D721Med (cell line): ENCODE measurements at places on chromosomes 1 and 21.

DNA sequence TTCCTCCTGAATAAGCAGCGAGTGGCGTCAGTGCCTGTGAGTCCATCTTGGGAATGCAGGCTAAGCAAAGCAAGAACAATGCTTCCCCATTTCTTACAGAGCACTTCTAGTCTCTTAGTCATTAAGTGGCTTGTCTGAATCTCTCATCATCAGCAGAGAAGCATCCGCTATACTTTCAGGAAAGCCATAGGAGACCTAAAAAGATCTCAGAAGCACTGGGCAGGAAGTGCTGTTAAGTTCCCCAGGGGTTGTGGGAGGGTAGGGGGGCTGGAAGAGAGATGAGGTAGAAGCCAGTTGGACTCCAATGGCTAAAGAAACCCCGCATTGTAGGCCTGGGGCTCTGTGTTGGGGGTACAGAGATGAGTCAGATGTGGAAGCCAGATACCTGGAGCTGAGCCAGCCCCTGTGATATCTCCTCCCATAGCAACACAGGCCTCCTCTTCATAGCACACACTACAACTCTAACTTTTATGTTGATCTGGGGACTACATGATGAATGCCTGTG is 44.9 kb downstream of the SYT6 start:
- DNase-seq, result no peak

GRCh38 chr1:215911406-215911968 is 344.4 kb downstream of the KCTD3 start:
- no peak for DNase-seq

- DNase-seq, result no peak
Observed at GRCh38 chr1:160021376-160022074, 10.3 kb downstream of the PIGM start.

- DNase-seq, result no peak
Observed at GRCh38 chr1:66364578-66365391, 169.2 kb upstream of the SGIP1 start.

- DNase-seq, result no peak
Observed at GRCh38 chr1:25718732-25719131, 81.3 kb upstream of the SELENON start.

DNA sequence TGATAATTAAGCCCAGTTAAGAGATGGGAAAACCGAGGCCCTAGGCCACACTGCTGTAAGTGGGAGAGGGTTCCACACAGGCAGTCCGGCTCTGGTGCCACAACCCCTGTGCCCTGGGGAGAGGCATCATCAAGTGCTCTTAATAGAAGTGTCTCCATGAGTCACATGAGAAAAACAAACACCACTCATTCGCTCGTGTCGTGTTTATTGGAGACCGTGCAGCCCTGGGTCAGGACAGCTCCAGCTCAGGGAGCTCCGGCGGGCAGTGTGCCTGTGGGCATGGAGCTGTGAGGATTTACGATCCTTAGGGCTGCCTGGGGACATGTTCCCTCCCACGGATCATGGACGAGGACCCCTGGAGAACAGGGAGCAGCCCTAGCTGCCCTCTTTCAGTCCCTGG is 658.5 kb downstream of the AJAP1 start:
- no peak for DNase-seq

DNA sequence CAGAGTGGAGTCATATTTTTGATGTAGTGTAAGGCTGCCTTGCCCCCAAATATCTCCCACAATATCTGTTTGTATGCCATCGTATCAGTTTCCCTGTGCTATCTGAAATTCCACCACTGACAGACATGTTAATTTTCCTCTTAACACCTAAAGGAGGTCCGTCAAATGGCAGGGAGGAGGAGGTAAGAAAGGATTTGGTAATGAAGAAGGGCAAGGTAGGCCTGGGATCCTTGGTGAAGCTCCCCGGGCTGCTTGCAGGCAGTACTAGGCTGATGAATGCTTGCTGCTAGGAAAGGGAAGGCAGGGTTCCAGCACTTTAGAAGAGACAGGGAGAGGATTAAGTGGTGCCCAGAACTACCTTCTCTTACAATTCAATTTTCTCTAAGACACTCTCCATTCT is 402.4 kb upstream of the ZP4 start:
- no peak for DNase-seq

DNA sequence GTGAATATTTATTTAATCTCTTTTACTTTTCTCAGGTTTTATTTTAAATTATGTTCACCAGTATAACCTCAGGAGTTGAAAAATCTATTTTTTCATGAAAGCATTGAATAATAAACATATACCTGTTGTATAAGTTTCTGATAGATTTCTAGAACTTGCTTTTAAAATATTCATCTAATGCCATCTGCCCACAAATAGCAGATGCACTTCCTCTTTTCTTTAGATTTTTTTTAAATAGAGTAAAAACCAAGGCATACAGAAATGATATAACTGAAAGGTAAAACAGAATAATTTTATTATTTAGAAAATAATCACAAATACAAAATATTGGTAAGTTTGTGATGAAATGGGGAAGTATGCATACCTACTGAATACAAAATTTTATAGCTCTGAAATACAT is 130.7 kb upstream of the PRMT6 start:
- no peak for DNase-seq

- DNase-seq, result no peak
Observed at GRCh38 chr1:40014253-40014706, 26.2 kb upstream of the CAP1 start.

DNA sequence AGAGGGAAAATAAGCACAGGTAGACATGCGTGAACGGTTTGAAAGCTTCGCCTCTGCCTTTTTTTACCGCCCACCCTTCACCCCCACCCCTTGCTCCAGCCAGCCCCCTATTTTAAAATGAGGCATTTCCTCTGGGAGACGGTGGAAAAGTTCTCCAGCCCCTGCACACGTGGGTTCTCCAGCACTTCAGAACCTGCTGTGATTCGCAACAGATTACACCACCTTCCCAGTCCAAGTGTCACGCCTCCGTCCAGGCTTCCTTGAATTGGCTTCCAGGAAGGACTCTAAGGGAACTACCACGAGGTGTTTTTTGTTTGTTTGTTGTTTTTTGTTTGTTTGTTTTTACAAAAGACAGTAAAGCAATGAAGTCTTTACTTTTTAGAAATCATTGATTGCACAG is 2.6 kb downstream of the LRRC7 start:
- no peak for DNase-seq

DNA sequence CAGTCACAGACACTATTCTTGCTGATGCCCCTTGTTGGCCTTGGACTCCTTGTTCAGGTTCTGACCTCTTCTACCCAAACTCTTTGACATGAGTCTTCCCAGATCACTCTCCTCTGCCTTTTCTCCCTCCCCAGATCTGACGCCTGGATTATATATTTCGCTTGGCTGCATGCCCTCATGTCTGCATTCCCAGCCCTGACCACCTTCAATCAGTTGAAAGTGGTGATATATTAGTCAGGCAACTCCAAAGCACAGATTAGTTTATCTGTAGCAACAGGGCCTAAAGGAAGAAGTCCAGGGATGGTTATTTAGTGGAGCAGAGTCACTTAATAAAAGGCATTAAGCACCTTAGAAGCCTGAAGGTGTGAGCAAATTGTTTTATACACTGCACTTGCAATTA is 110.0 kb upstream of the GUCA2B start:
- no peak for DNase-seq

- no peak for DNase-seq
Observed at GRCh38 chr1:93620841-93621210, 60.8 kb downstream of the BCAR3 start.

GRCh38 chr1:230077436-230078213 is 10.6 kb downstream of the GALNT2 start:
- DNase-seq, result no peak

DNA sequence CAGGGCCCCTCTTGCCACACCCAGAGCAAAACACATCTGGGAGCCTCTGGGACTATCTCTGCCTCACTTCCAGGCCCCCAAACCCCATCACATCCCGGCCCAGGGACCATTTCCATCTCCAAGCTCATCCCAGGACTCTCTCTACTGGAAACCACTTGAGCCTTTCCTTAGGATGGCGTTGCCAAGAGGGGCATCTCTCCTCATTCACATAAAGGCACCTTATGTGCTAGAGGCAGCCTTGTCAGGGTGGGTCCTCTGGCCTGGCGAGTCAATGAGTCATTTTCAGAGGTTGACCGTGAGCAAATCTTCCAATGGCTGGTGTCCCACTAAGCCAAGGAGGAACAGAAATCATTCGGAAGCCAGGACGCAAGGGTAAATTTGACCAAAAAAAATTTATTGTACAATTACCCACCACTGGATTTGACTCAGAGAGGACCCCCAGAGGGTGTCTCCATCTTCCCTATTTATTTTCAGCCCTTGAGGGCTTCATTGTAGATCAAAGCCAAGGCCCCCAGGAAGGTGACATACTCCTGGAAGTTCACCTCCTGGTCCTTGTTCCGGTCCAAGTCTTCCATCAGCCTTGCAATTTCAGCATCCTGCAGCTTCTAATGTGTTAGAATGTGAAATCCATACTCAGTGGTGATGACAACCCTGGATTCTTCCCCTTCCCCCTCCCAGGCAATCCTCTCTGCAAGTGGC is 1.4 kb downstream of the S100A6 start:
- DNase-seq, result no peak

GRCh38 chr1:4591926-4592325 is 62.5 kb upstream of the AJAP1 start:
- no peak for DNase-seq

GRCh38 chr1:94633051-94633450 is 91.5 kb upstream of the F3 start:
- DNase-seq, result no peak

DNA sequence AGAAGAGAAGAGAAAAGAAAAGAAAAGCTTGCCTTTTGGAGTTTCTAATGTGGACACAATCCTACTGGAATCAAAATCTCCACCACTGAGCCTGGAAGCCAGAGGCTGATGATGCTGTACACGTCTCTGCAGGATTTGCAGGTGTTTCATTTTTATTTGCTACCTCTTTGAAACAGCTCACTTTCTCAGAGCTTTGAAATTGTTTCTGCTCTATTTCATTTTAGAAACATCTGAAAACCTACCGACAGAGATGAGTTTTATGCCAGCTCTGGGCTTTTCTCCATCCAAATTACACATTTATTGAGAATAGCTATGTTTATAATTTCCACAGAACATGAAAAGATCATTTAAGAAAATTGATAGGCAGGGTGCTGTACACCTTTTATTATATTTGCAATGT is 46.2 kb downstream of the URB2 start:
- no peak for DNase-seq

GRCh38 chr1:169708647-169709046 is 2.8 kb downstream of the SELL start:
- no peak for DNase-seq

- no peak for DNase-seq
Observed at GRCh38 chr1:171683870-171684269, 31.4 kb upstream of the MYOC start.

DNA sequence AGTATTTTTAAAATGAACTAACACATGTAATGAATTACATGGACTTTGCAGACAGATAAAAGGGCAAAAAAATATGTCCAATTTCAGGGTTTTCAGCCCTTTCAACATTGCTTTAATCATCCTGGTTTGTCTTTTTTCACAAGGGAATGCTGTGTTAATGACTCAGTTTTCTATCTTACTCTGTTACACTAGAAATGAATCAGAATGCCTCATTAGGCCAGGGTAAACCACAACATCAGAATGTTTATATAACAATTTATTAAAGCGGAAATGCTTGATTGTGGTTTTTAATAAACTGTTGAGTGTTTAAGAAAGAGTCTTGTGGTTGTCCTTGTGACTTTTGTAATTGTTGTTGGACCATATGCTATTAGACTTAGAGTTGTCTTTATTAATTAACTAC is 13.5 kb downstream of the GORAB start:
- no peak for DNase-seq

DNA sequence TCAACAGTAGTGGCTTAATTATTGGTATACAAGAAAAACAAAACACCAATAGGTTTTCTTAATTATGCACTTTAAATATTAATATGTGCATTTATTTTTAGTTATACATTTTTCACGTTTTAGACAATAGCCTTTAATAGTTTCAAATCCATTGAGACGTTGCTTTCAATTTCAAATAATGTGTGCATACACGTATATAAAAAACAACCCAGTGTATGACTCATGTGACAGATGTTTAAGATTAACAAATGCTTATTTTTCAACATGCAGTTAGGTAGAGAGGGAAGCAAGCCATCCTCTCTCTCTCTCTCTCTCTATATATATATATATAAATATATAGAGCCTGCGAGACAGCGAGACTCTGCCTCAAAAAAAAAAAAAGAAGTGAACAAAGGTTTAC is 24.3 kb downstream of the EYA3 start:
- no peak for DNase-seq

DNA sequence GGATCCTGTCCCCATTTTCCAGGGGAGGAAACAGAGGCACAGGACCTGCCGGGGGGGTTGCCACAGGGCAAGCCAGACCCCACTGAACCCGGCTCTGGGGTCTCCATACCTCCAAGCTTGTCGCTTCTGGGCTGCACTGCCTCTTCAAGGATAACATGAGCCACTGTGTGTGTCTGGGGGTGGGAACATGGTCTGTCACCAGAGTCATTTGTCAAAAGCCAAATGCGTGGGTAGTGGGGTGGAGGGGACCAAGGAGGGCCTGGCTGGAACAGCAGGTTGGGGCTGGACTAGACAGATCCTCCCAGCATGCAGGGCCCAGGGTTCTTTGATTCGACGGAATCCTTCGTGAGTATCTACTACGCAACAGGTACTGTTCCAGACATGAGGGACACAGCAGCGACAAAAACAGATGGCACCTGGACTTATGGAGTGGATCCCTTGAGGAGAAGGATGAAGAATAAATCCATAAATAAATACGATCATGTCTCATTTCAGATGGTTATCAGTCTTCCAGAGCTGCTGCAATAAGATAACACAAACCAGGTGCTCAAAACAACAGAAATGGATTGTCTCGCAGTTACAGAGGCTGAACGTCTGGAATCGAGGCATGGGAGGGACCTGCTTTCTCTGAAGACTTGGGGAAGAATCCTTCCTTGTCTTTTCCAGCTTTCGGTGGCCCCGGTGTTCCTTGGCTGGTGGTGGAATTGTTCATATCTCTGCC is 28.7 kb downstream of the C1QB start:
- DNase-seq, result no peak

GRCh38 chr1:180131510-180131909 is 23.2 kb upstream of the QSOX1 start:
- DNase-seq, result no peak

DNA sequence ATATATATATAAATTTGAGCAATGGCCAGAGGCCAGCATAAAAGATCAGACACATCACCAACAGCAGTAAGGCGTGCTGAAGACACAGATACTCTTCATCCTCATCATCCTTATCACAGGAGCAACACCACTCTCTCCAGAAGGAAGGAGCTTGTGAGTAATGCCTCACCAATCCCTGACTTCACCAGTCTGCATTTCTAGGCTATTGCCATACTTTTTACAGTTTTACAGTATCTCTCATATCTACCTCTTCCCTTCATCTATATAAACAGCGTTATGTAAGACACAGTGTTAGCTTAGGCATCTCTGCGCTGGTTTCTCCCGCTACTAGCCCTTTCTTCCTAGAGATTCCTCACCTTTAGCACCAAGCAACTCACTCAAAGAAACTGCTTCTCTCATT is 2.4 kb upstream of the ABL2 start:
- DNase-seq, result no peak
